ENCODE measurements at places on chromosomes 16 and 17.

DNA sequence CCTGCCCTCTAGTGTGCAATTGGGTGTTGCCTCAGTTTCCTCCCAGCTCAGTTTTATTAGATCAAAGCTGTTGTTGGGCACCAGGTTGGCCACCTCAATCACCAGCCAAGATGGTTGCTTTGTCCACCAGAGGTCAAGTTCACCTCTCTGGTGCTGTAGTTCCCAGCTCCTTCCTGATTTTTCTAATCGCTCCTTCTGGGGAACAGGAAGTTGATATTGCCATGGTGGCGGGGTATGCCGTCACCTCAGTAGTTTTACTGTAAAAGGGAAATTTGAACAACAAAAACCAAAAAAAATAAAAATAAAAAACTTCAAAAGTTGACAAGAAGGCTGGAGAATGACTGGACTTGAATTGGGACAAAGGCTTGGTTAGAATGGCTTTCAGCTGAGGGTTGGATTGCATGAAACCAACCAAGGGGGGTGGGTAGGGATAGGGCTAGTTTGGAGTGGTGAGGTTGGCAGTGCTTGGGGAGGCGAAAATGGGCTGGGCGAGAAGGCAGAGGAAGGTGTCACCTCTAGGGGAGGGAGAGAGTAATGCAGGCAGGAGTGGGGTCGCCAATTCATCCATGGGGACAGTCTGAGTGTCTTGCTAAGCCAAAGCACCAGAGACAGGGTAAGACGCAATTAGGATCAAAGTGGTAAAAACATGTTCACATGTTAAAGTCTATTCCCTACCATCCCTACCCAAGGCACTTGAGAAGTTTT, 6.2 kb downstream of the EFNB3 start:
- DNase-seq, result no peak

- no peak for DNase-seq
Measured at GRCh38 chr16:29151317-29151716, 166.5 kb downstream of the LAT start.

DNA sequence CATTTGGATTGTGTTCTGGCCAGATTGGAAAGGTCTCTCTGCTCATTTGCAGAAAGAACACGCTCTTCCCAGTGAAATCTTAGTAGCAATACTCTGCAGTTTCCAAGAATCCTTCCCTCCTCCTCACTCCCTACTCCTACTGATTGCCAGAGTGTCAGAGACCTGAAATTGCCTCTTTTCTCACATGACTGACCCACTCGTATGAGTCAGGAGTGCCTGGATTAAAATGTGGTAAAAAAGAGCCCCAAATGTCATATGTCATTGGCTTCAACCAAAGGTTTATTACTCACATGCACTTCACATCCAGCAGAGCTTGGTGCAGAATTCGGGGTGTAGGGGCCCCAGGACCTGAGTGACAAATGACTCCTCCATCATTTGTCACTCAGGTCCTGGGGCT, 39.7 kb upstream of the IRX3 start:
- DNase-seq, result no peak

DNA sequence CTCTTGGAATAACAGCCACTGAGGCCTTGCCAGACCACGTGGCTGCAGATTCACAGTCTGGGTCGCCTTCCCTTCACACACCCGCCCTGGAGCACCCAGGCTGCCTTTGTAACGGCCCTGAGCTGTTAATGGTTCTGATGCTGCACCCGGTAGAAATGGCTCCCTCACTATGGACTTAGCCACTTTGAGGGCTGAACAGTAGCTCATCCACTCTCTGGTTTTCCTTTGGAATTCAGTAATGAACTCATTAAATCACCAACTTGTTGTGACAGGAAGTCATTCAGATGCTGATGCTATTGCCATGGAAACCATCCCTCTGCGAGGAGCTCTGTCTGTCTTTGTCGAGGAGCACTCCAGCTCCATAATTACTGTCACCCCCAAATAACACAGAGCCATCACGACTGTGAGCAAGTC, 59.2 kb downstream of the CDK5R1 start:
- DNase-seq, result no peak

DNA sequence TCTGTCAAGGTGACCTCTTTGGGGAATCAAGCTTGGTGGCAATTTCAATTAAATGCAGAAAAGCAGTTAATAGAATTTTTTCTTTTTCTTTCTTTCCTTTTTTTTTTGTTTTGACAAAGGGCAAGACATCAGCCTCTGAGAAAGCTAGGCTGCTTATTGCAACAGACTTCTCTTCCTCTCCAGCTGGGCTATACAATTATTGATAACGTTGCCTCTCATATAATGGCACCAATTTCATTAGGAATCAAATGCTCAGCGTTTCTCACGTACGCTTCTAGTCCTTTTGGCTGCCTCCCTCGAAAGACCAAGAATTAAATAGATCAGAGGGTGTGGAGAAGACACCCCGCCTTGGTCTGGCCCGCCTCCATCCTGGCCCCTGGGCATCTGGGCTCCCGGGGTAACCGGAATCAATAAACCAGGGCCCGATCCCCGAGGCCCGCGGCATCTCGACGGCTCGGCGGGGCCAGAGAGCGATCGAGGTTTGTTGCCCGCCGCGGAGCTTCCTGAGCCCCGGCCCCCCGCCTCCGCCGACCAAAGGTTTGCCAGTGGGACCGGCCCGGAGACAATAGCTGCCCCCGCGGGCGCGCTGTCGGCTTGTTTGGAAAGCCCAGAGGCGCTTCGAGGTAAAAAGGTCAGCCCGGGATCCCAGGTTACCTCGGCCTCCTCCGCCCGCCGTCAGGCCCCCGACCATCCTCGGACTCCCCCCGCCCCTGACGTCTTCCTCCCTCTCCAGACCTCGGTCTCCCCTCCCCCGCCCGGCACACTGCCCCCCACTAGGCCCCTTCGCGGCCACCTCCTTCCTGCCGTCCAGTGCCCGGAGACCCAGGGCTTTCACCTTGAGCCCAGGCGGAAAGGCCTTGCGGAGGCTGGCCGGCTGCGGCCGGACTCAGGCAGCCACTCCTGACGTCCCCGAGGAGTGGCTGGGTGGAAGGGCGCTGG, 3.9 kb downstream of the HOXB1 start:
- DNase-seq, result no peak

Measured in hepatic stellate cell (primary cell).